HS-5 (cell line): ENCODE measurements at places on chromosomes 5 and 9.

DNA sequence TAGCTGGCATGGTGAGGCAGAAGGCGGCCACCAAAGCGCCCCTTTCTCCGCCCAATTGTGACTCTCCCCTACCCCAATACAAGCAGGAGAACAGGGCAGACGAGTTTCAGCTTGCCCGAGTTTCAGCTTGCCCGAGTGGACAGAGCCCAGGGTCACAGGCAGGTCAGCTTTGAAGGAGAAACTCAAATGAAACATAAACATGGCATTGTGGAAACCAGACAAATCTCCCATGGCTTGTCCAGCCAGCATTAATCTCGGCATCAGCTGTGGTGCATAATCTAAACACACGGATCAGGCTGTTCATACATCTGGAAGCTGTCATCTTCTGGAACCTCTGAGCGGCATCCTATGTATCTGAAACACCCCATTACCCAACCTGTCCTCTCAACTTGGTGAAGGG is 16.9 kb downstream of the PTCH1 start:
- DNase-seq: no peak

DNA sequence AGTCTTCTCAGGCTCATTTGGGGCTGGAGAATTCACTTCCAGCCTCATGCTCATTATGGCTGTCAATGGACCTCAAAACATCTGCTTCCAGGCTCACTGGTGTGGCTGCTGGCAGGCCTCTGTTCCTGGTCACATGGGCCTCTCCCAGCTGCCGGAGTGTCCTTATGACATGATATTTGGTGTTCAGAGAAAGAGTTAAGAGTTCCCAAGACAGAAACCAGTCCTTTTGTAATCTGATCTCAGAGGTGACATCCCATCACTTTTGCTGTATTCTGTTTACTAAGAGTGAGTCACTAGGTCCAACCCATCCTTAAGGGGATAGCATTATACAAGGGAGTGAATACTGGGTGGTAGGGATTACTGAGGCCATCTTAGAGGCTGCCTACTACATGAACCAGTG is 104.6 kb downstream of the CACNA1B start:
- peak; percentile 30 for DNase-seq

DNA sequence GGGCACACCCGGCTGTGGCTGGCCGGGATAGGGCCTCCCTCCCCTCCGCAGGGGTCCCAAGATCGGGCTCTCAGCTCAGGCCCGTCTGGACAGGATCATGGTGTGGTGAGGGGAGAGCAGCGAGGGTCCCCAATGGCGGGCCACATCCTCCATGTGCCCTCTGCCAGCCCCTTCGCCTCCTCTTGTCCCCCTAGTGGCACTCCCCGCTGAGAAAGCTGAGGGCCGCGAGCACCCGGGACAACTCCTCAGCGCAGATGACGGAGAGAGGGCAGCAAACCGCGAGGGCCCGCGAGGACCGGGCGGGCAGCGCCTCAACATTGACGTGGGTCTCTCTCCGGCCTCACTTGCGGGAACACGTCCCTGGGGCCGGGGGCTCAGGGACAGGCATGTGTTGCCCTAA is 24.6 kb downstream of the NKD2 start:
- no peak for DNase-seq

- no peak for DNase-seq
Measured at GRCh38 chr5:144304688-144305087, 134.0 kb downstream of the KCTD16 start.

- no peak for DNase-seq
Measured at GRCh38 chr5:104987074-104987473, 1424.5 kb upstream of the NUDT12 start.

DNA sequence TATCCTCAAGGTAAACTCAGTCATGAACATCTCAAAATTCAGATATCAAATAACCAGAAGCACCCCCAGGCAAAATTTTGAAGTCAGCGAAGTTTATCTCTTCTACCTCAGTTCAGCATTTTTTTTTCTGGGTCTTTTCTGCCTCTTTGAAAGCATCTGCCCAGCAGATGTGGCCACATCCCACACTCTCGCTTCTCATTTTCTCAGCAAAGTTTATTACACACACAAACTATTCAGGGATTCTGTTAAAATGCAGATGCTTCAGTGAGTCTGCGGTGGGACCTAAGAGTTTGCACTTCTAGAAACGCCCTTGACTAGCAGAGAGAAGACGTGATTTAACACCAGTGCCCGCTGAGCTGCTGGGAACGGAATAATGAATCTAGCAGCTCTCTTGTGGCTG is 19.3 kb downstream of the RASEF start:
- DNase-seq: no peak
